Left lung (tissue), 14 donors: ENCODE measurements at places on chromosomes 7 and 10.
A peak's percentile ranks its signal among the peaks of the same experiment; 100 is the strongest.

DNA sequence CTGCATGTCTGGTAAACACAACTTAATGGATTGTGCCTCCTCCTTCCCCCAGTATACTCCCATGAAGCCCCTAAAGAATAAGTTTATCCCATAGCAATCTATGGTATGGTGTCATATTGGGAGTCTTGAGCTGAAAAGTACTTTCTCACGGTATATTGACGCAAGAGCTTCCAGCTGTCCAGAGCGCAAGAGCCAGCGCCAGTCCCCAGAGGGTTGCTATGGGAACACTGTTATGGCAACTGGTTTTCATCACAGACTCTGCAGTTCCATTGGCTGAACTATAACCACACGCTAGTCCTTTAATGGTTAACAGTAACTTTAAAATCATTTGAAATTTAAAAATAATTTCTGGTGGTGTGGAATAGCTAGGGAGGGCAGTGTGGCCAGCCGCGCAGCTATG is 46.9 kb downstream of the PRPF18 start:
- DNase-seq, result peak; percentile 68

DNA sequence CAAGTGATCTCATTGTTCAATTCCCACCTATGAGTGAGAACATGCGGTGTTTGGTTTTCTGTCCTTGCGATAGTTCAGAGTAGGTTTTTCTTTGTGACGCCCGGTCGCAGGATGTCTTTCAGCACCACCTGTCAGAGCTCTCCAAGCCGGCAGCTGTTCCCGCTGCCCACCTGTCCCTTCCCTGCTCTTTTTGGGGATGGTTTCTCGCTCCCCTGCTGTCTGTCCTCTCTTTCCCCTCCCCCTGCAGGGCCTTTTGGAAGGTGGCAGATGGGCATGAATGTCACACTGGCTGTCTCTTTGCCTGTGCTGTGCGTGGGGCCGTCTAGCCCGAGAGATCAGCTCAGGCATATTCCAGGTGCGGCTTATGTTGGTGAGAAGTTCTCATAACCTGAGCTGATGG is 137.0 kb downstream of the GRK5 start:
- DNase-seq, result no peak

DNA sequence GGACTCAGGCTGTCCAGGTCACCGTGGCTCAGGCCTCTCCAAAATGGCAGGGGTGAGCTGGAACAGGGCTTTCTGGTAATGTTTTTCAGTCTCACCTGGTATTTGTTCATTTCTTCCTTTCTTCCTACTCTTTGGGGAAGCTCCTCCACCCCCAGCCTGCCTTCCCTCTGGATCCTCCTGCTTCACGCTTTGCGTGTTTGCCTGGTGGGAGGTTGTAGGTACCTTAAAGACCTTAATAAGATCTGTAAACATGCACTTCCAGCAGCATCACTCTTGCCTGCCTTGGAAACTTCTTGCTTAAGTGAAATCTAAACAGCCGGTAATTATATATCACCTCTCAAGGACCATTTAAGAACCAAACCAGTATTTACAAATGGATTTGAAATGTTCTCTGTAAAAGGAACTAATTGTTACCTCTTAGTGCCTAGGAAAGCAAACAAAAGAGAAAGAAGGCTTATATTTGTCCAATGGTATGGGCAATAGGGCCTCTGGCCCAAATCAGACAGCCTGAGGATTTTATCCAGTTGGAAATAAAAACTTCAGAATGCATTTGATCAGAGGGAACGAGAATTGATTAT is 339.9 kb downstream of the CCSER2 start:
- no peak for DNase-seq

GRCh38 chr10:120583424-120584108 is 126.5 kb downstream of the PLPP4 start:
- no peak for DNase-seq

DNA sequence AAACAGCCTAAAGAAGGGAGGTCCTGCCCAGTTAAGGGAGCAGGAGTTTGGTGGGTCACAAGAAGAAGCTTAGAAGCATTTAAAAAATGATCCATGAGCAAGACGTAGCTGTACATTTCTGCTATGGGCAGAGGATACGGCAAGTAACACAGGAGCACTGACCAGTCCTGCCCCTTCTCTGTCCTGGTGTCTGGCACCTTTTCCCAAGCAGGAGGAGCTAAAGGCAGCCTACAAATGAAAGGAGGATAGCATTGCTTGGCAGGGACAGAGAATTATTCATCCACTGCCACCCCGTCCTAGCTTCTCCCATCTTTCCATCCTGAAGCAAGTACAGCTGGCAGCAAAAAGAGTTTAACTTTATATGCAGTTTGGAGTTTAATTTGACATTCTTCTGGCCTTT is 1077.6 kb downstream of the TYW1 start:
- DNase-seq, result no peak

- DNase-seq, result no peak
Measured at GRCh38 chr10:31374146-31374696, 55.2 kb downstream of the ZEB1 start.

- DNase-seq, result no peak
Measured at GRCh38 chr7:1241603-1242255, 9.1 kb downstream of the UNCX start.

DNA sequence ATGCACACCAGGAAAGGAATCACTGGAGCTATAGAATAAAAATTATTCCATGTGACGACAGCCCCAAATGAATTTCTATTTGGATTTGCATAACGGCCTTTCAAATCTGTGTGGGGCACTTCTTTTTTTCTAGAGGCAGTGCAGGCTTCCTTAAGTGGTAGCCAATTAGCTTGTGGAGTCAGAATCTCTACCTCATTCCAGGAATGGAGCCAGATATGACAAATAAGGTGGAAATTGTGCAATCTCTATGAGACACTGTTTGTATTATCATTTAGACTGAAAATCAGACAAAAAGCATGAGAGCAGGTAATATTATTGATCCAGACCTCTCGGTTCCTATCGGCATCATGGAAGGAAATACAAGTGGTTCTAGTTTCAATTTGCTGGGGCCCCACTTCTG is 78.7 kb downstream of the BEND7 start:
- DNase-seq, result no peak

DNA sequence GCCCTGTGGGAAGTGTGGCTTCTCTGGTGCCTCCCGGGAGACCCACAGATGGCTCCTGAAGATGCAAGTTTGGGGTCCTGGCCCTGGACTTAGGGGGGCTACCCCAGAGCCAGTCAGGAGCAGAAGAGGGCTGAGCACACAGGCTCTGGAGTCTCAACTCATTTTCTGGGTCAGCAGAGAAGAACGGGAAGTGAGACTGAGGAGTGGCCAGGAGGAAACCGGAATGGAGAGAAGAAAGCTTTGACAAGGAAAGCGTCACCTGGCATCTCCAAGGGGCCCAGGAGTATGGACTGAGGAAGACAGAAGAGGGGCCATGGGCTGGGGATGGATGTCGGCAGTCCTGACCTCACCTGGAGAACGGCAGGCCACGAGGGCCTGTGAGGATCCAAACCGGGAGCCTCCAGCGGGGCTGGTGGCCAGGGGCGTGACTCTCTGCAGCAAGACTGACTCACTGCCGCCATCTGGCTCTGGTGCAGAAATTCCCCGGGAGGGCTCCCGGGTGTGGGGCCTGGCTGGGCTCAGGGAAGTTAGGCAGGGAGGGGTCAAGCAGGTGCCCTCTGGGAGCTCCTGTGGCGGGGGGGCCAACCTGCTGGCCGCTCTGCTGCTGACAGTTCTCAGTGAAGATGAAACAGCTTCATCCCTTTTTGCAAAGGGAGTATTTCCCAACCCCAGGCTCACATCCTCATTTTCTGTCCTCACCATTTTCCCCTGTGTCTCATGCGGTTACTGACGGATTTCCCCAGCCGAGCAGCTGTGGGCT is 23.6 kb downstream of the DAGLB start:
- DNase-seq, result no peak

DNA sequence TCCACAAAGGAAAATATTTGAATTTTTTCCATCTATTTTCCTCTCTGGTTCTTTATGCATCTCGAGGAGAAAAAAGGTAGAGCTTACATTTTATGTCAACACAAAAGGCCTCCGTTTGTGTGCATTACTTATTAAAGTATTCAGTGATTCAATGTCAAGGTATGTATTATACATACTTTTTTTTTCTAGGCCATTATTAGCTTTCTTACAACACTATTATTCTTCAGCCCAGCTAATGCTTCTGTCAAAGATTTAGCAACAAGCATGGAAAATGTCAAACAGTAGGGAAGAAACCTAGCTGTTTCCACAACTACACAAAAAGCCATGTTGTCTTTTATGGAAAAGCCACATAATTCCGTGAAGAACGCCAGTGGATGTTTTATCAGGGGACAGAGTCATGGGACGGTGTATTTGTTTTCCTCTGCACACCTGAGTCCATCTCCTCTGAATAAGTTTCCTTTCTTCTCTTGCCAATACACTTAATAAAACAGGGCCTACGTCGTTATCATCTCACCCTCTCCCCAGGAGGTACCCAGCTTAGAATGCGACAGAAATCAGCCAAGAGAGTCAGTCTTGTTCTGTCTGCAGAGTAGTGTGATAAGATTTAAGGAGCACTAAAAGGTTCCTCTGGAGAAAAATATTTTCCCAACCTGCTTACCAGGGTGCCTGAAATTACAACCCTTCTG is 209.7 kb upstream of the AUTS2 start:
- no peak for DNase-seq
